WTC11 (cell line): ENCODE measurements at places on chromosomes 4 and X. TPM values are rescaled to one million over a fixed set of nuclear protein-coding genes. Genes with fewer than 3 reads are reported as not detected.

DNA sequence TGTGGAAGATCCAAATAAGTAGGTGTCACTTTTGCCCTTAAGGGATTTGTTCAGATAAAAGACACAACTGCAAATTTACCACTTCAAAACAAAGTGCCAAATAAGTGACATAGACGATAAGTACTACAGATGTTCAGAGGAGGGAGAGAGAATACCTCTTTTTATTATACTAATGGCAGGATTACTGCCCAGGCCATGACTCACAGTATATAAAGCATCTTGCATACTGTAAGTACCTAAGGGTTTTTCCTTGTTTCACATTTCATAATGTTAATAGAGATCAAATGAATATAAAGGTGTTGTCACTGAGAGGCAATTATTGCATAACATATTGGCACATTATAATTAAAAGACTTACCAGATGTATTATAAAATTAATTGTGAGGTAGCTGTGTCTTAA lies 46.4 kb downstream of the PTPN13 start:
- no peak for DNase-seq

DNA sequence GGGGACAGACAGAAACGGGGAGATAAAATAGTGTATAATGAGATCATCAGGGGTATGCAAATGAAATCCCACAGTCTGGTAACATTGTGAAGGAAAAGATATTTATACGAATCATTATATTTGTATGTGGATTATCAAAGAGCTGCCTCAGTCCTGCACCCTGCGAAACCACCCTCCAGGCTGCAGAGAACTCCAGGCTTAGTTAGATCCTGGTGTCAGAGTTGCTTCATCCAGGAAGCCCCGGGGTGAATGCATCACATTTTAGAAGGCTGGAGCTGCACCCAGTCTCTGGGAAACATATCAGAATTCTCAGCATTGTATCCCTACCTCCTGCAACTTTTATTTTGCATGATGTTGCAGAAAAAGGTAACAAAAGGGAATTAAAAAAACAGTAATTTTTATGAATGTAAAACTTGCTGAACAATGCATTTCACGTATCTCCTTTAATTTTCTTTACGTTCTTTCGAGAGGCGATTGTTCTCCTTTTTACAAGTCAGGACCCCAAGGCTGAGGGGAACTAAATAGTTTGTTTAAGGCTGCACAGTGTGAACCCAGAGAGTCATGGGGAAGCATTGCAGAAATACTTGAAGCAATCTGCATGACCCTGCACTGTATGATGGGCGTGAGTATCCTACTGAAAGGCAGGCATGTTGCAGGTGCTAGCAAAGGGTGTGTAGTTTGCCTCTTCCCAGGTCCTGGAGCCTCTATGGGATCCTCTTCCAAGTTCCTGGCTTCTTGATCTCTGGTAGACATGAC lies 299.5 kb upstream of the CLNK start:
- DNase-seq: no peak

GRCh38 chr4:102579794-102580462 lies 78.8 kb downstream of the NFKB1 start:
- no peak for DNase-seq

DNA sequence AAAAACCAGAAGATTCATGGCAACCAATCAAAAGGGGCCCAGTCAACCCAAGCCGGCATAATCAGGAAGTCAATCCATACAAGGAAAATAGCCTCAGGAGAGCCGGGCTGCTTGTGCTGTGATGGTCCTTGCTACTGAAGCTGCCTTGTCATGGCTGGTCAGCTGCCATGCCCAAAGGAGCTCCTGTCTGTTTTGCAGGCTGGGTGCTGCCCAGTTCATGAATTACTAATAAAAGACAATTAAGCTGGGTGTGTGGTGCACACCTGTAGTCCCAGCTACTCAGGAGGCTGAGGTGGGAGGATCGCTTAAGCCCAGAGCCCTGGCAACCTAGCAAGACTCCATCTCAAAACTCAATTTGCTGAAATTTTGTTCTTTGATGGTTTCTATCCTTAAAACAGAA lies 16.0 kb upstream of the CTBP1 start:
- no peak for DNase-seq

- no peak for DNase-seq
These were observed 4.3 kb downstream of the TMPRSS11E start for GRCh38 chr4:68451246-68452211.

DNA sequence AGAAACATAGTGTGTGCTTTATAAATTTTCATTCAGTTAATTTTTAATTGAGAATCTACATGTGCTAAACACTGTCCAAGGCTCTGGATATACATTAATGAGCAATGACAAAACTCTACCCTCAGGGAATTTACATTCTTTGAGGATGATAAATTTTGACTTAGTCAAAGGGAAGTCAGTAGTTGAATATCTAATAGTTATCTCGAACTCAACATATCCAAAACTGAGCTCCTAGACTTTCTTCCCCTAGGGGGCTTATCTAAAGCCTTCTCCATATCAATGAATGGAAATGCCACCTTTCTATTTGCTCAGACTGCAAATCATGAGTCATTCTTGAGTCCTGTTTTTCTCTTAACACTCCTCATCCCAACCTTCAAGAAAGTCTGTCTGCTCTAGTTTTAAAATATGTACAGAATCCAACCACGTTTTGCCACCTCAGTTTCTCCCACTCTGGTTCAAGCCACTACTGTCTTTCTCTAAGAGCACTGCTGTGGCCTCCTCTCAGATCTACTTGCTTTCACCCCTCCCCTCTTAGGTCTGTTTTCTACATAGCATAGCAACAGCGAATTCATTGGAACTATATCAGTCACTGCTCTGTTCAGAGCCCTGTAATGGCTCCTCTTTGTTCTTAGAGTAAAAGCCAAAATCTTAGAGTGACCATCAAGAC lies 9.5 kb downstream of the PARM1 start:
- DNase-seq: no peak

- no peak for DNase-seq
These were observed 139.3 kb downstream of the AFAP1 start for GRCh38 chr4:7800410-7800809.

MAGEH1 gene
- 12.0 to 13.9 TPM (median 12.2 TPM) in 3 replicates for total RNA-seq

IGSF1 gene
- 16.2 to 23.6 TPM (median 19.1 TPM) in 3 replicates for total RNA-seq

CFAP97 gene
- 35.2 to 40.3 TPM (median 36.1 TPM) in 3 replicates for total RNA-seq

CORIN gene
- total RNA-seq: 0.14 to 0.33 TPM (median 0.25 TPM) in 3 replicates

MAGEE2 gene
- 0.15 to 0.18 TPM in 2 of 3 replicates, not detected in the other for total RNA-seq

S100P gene
- total RNA-seq: 0.55 TPM in 1 of 3 replicates, not detected in the others

PCDH19 gene
- 1.5 to 2.1 TPM (median 1.8 TPM) in 3 replicates for total RNA-seq

FOXR2 gene
- not detected in 3 replicates for total RNA-seq
